Stimulated activated CD4-positive, alpha-beta T cell treated with anti-CD3 and anti-CD28 coated beads, Interleukin-1b, Interleukin-23, amount 100 ng/mL, for 1 hour (primary cell): ENCODE measurements at places on chromosomes 11 and 22.
A peak's percentile ranks its signal among the peaks of the same experiment; 100 is the strongest.

DNA sequence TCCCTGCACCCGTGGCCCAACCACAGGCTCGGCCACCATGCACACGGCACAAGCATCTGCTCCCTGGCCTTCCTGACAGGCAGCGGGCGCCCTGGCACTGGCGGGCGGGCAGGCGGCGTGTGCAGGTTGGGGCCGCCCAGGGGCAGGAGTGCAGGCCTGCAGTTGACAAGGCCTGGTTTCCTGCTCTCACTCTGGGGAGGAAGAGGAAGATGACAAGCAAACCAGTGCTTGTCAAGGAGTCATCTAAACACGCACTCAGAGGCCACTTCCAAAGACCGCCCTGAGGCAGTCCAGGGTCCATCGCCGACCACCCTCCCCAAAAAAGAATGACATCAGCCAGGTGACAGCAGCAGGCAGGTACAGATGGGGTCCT lies 65.3 kb upstream of the LINC01488 start:
- no peak for DNase-seq

DNA sequence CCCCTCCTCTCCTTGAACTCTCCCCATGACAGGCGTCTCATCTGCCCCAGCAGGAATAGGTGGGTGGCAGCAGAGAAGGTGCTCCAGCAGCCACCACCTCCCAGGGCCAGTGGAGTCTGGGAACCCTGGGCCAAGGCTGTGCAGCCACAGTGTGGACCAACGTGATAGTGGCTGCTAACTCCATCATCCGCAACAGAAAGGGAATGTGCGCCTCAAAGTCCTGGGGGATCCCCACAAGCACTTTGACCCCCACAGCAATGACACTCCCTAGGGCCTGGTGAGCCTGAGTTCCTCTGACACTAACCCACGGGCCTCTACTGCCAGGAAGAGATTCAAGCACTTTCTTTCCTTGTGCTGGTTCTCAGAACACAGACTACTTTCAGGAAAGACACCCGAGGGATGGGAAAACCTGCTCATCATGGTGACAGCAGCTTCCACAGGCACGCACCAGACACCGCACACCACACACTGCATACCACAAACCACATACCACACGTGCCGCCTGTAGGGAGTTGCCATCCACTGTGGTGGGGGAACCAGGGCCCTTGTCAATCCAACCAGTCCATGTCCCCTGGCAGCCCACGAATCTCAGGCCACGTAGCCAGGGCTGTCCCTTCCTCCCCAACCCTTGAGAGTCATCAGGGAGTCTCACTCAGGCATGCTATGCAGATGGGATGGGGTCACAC lies 3.4 kb upstream of the SLC25A1 start:
- DNase-seq = no peak

DNA sequence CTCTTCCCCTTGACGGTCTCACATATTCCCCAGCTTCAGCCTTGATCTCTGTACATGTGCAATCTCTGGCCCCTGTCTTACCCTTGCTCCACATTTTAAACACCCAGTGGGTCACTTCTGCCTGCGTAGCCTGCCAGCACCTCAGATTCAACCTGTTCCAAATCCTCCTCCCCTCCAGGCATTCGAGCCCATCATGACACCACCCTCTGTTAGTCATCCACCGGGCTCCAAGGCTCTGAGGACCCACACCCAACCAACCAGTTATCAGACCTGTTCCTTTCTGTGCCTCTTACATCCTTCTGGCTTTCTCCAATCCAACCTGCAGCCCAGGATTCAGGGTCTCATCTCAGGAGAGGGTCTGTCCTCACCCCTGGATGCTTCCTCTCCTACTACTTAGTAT lies 119.8 kb upstream of the TBCEL start:
- DNase-seq = no peak

DNA sequence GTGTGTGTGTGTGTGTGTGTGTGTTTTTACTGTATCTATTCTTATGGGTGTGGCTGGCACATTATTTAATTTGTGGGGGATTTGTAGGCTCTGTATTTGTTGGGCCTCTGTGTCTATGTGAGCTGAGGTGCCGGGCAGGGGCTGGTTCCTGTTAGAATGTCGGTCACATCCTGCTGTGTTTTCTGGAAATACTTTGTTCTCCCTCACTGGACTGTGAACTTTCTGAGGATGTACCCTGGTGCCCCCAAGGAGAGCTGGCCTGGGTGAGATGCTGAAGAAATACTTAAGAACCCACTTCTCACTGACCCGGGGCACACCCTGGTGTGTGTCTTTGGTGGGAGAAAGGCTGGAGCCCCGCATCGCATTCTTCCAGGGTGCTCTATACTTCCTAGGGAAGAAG lies 28.6 kb downstream of the KIAA1671 start:
- DNase-seq = no peak

DNA sequence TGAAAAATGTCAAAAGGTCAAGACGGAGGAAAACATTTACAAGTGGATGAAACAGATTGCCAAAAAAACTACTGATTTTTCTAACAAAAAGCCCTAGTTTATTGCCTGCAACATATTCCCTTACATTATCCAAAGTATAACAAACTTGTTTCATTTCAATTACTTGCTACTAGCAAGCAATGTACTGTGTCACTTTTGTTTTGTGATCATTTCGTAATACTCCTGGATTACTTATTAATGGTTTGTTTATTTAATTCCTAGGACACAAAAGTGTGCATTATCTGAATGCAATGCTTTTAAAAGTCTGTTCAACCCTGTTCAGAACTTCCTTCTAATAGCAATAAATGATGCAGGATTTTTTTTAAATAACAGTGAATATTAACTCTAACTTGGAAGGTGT lies 50.9 kb downstream of the CCDC34 start:
- DNase-seq = no peak

GRCh38 chr22:47309476-47309875 lies 547.0 kb downstream of the TBC1D22A start:
- no peak for DNase-seq

- no peak for DNase-seq
Measured at GRCh38 chr11:29119116-29119515, 897.7 kb downstream of the KCNA4 start.

- DNase-seq = no peak
Measured at GRCh38 chr22:40654522-40655167, 18.1 kb upstream of the MRTFA start.

DNA sequence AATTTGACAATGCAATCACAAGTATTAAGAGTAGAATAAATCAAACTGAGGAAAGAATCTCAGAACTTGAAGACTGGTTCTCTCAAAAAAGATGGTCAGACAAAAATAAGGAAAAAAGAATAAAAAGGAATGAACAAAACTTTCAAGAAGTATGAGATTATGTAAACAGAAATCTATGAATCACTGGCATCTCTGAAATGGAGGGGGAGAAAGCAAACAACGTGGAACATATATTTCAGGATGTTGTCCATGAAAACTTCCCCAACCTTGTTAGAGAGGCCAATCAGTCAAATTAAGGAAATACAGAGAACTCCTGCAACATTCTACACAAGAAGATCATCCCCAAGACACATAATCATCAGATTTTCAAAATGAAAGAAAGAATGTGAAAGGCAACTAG lies 235.7 kb downstream of the SBF2 start:
- DNase-seq = no peak

DNA sequence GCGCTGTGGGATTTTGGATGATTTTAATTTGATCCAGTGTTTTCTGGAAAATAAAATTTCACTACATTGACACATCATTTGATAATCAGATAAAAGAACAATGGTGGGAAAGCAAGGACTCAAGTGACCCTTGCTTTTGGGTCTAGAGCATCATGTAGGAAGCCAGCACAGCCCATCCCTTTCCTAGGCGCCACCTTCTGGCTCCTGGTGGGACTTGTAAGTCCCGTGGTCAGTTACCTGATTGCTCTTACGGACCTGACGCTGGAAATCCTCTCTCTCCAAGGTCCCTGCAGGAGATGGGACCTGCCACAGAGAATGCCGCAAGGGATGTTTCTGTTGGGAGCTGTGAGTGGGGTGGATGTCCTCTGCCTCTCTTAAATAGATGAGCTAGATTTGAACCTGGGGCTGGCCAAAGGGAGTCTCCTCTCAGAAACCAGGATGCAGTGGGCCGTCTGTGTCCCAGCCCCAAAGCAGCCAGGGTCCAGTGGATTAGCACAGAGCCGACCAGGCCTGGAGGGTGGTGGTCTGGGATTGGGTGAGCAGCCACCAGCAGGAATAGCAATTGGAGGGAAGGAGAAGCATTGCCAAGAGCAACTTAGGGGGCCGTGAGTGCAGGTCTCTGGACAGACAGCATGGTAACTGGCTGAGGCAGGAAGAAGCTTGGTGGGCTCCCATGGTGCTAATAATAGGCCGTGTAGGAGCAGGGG lies 21.7 kb downstream of the TIMP3 start:
- no peak for DNase-seq

DNA sequence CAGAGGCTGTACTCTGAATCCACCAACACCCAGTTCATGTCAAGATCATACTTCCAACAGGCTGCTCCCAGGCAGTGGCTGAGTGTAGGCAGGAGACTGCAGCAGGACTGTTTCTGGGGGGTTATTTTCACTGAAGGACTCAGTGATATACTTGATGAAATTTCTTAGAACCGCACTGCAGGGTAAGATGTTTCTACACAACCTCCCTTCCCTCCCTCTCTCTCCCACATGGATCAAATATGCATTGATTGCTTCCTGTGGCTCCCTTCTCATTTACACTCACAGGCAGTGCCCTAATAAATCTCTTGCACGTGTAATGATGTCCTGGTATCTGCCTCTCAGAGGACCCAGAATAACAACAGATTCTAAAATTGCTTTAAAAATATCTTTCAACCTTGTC lies 251.3 kb upstream of the CCDC179 start:
- DNase-seq = no peak

DNA sequence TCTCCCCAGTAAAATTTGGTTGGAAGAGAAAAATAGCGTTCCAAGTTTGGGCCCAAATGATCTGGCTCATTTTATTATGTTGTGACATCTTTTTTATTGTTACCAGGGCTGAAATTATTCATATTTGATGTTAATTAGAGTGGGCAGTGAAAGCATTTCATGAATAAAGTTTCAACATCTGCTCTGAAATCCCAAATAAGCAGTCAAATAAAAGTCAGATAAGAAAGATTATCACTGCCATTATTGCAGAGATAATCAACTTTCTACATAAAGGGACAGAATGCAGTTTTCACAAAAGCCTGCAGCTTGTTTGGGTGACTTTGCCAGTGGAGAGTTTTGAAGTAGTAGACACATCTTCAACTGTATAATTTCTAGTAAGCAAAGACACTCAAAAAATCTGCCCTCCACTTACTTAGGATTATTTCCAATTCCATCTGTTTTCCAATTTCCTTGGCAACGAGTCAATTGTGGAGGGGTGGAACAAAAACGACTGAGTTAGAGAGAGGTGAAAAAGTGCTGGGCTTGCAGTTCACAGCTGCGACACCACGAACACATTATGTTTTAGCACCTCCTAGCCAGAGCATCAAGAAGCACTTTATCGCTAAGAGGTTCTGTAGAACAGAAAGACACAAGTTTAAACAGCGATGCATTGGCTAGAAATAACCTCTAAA lies 9.0 kb downstream of the TECTA start:
- DNase-seq = no peak

DNA sequence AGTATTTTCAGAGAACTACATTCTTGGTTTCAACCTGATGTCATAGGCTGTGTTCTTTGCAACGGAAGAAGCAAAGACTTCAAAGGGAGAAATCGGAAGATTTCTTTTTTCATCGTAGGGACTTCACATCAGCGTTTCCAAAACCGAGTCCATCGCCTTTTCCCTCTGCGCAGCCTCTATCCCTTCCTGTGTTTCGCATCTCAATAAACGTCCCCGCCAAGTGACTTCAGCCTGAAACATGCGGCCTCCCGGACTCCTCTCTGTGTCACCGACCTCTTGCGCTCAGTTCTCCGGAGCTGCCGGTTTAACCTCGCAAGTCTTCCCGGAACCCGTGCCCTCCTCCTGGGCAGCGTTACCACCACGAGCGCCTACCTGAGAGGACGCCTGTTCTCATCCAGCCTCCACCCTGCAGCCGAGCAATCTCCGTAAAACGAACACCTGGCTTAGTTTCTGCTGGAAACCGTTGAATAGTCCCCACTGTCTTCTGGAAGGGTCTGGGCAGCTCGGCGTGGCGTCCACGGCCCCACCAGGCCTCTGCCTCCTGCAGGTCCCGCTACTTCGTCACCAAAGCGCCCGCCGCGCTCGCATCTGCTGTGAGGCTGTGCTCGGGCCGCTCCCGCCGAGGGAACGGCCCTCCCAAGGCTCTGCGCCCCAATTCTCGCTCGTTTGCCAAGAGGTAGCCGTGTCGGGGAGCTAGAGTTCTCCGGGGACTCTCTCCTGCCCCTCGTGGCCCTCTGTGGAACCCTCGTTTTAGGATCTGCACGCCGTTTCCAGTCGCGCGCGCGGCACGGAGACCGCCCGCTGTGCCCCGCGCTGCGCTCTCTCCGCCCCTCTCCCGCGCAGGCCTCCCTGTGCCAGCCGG lies at the start of gene GLB1L3:
Gene GLB1L3 (plus strand): TSS at position 846 of the 862 bp plus-strand sequence. CDS start 362 bp downstream, outside the sequence.
- DNase-seq = peak; percentile 49

- no peak for DNase-seq
Measured at GRCh38 chr22:24894998-24895397, 51.5 kb downstream of the LHFPL7 start.

GRCh38 chr11:62770778-62771143 lies 435 bp upstream of the TAF6L start:
- no peak for DNase-seq
